Stimulated activated CD8-positive, alpha-beta memory T cell treated with anti-CD3 and anti-CD28 coated beads, Interleukin-7, amount 100 ng/mL, for 1 hour (primary cell): ENCODE measurements at places on chromosomes 4 and X.

GRCh38 chrX:124249345-124249744 lies 83.1 kb upstream of the TEX13D start:
- no peak for DNase-seq

GRCh38 chr4:159103384-159103990 lies 608 bp downstream of the RAPGEF2 start:
- no peak for DNase-seq

GRCh38 chrX:2691543-2692220 lies 587 bp downstream of the CD99 start:
- DNase-seq: no peak

DNA sequence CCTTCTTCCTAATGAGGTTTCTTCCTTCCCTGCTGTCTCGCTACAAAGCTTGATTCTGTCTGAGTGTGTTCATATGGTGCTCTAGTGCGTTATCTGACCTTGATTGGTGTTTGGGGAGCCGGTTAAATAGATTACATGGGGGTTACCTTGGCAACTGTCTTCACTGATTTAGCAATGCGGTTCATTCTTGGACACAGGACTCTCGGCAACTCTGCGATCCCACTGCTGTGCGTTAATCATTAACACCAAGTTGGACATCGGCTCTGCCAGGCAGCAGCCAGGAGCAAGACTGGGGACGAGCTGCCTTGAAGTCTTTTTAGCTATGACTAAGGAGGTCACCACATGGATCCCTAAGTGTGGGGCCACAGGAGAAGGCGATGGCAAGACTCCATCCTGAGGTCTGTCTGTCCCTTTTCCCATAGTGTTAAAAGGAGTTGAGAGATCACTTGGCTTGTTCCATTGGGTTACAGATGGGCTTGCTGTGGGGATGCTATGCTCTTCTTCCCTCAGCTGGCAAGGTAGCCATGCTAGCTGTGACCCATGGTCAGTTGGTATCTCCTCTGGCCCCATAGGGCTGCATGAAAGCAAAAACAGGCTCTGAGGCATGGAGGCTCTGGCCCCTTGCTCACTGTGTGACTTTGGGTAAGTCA lies 93.4 kb upstream of the MAMLD1 start:
- DNase-seq: no peak

DNA sequence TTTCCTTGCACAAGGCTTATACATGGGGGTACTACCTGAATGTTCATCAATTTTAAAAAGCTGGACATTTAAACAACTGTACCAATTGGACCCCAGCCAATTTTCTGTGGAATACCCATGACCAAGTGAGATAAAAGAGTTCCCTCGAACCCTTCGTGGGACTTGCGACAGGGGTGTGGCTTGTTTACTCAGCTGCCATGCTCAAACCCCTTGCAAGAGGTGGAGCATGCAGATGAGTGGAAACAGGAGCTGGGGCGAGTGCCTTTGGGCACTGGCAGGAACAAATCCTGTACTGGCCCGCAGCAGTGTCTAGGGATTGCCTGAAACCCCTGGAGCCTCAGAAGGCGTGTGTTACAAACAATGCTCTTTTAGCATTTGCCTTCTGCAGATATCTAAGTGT lies 144.2 kb downstream of the PDHA2 start:
- no peak for DNase-seq

DNA sequence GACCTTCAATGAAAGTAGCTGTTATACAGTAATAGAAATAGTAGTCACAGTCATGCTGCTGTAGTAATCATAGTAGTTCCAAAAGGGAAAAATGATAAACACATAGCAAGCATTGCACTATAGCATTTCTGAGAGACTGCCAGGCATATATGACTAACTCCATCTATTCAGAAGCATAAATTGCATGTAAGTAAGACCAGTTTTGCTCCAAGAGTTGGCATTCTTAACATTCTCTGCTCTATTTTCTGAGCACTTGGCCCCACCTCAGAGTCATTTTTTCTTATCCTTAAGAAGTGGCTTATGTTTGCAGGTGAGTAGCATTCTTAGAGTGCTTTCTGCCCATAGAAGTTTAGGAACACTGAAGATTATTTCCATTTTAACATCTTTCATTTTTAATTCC lies 490.3 kb upstream of the TECRL start:
- DNase-seq: no peak

GRCh38 chr4:93184053-93184452 lies 644.5 kb upstream of the ATOH1 start:
- DNase-seq: no peak
